ENCODE measurements at places on chromosomes 3 and 15.

- DNase-seq = no peak
Measured at GRCh38 chr15:68581725-68582124, 2.9 kb downstream of the CORO2B start.

- no peak for DNase-seq
Measured at GRCh38 chr15:67774626-67775025, 50.7 kb upstream of the SKOR1 start.

- no peak for DNase-seq
Measured at GRCh38 chr3:29137601-29138000, 143.3 kb upstream of the RBMS3 start.

- no peak for DNase-seq
Measured at GRCh38 chr3:42262525-42262924, 3.5 kb downstream of the CCK start.

GRCh38 chr3:114104414-114104813 is 47.9 kb downstream of the QTRT2 start:
- DNase-seq = no peak
